ENCODE measurements at places on chromosomes 4 and X. TPM values are rescaled to one million over a fixed set of nuclear protein-coding genes. Genes with fewer than 3 reads are reported as not detected.

The MAGEB1 gene
- not detected for polyA plus RNA-seq

The RTL9 gene
- 0.03 TPM for polyA plus RNA-seq

The SPP1 gene
- 0.24 TPM for polyA plus RNA-seq

The GAGE2A gene
- polyA plus RNA-seq = not detected

The DDX53 gene
- not detected for polyA plus RNA-seq

The NXF2 gene
- polyA plus RNA-seq = not detected

The HMX1 gene
- not detected for polyA plus RNA-seq

The PLP1 gene
- 0.01 TPM for polyA plus RNA-seq

The SORBS2 gene
- 0.47 TPM for polyA plus RNA-seq

The ADH7 gene
- polyA plus RNA-seq = not detected

The VGLL1 gene
- 7.5 TPM for polyA plus RNA-seq

The PPA2 gene
- polyA plus RNA-seq = 118 TPM

The FRG2 gene
- not detected for polyA plus RNA-seq

The IL13RA1 gene
- polyA plus RNA-seq = 12.7 TPM

The SCARB2 gene
- 35.6 TPM for polyA plus RNA-seq

The ELK1 gene
- 17.8 TPM for polyA plus RNA-seq

The CXCL8 gene
- polyA plus RNA-seq = 1.5 TPM

The STS gene
- 0.50 TPM for polyA plus RNA-seq

The PCDH18 gene
- polyA plus RNA-seq = 0.10 TPM

The ARX gene
- not detected for polyA plus RNA-seq

The TIGD4 gene
- polyA plus RNA-seq = 0.07 TPM

The PGAM4 gene
- polyA plus RNA-seq = 0.10 TPM

The MAPK10 gene
- 1.2 TPM for polyA plus RNA-seq

The ERCC6L gene
- 4.3 TPM for polyA plus RNA-seq

The OPN1LW gene
- not detected for polyA plus RNA-seq

The GAK gene
- 49.7 TPM for polyA plus RNA-seq

The CFAP97 gene
- 6.2 TPM for polyA plus RNA-seq

The RBM46 gene
- polyA plus RNA-seq = not detected

The PNMA6A gene
- 0.64 TPM for polyA plus RNA-seq

The MAGEB10 gene
- not detected for polyA plus RNA-seq

The TCEAL6 gene
- not detected for polyA plus RNA-seq

The SSR4 gene
- polyA plus RNA-seq = 429 TPM

The DOK7 gene
- polyA plus RNA-seq = 0.71 TPM

The GLOD5 gene
- polyA plus RNA-seq = not detected

The HCFC1 gene
- polyA plus RNA-seq = 22.0 TPM

The SRP72 gene
- 61.9 TPM for polyA plus RNA-seq

The VCX gene
- polyA plus RNA-seq = not detected

The NUDT9 gene
- polyA plus RNA-seq = 21.1 TPM

The NKX6-1 gene
- polyA plus RNA-seq = not detected

The XAGE1B gene
- polyA plus RNA-seq = not detected

The IDH3G gene
- polyA plus RNA-seq = 57.0 TPM

The NUP62CL gene
- polyA plus RNA-seq = 1.6 TPM

The SHISA3 gene
- polyA plus RNA-seq = not detected

The KCNE5 gene
- 0.47 TPM for polyA plus RNA-seq

The TRIM60 gene
- not detected for polyA plus RNA-seq

The CD38 gene
- 0.07 TPM for polyA plus RNA-seq

The TREX2 gene
- polyA plus RNA-seq = 0.57 TPM

The HTN3 gene
- polyA plus RNA-seq = not detected

The GLRB gene
- polyA plus RNA-seq = 0.41 TPM
